ENCODE measurements at places on chromosomes 3 and 15. TPM values are rescaled to one million over a fixed set of nuclear protein-coding genes. Genes with fewer than 3 reads are reported as not detected.

DNA sequence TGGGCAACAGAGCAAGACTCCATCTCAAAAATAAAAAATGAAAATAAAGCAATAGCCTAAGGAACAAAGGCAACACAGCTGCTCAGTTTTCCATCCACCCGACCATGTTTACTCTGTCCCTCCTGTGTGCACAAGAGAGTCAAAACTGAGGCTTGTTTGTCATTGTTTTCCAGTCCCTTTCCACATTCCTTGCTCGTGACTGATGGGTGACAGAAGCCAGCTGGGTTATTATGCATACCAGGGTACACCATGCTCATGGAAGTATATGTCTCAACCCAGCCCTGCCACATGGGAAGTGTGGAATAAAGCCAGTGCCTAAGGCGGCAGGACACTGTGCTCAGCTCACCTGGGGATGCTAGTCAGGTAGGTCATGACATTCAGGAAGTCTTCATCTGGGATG is 49.5 kb downstream of the MCF2L2 start:
- DNase-seq = no peak
- no peak overlapping the region for H3K27ac ChIP-seq
- no peak overlapping the region for H3K4me3 ChIP-seq
- no peaks in the 10 kb centered on the region for H3K27me3 ChIP-seq

DNA sequence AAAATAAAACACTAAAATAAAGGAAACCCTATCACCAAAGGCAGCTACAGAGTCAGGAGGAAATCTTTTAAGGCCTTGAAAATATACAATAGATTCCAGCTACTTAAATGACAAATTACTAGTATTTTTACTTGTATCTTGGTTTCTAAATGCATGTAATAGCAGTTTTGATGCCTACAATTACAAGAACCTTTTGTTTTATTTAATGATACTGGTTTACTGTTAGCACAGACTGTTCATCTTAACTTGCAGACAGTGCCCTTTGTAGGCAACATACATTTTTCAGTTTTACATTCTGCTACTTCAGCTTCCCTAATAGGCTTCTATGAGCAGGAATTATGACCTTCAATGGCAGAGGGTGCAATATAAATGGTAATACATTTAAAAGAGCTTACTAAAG is 54.1 kb downstream of the ZNF280D start:
- no peak overlapping the region for H3K27ac ChIP-seq
- DNase-seq = no peak
- H3K4me1 ChIP-seq = no peaks in the 10 kb centered on the region
- H3K27me3 ChIP-seq = no peaks in the 10 kb centered on the region
- no peak overlapping the region for H3K4me3 ChIP-seq
- H3K36me3 ChIP-seq = no peaks in the 10 kb centered on the region

DNA sequence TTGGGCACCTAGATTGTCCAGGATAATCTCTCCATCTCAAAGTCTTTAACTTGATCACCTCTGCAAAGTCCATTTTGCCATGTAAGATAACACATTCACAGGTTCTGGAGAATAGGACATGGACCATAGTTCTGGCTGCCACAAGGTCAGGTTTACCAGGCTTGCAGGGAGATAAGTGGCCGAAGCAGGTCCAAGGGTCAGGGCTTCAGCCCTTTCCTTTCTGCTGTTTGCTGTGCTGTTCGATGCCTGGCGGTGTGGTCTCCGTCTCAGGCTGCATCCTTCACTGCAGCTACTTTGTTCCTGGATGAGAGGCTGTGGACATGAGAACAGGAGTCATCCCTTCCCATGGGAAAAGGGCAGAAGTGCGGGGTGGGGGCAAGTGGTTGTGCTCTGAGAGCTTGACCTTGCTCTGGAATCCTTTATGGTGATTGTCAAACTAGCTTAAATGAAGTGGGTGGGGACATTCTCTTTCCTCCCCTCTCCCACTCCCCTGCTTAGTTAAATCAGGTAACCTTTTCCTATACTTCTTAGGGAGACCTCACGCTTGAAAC is 320.2 kb upstream of the C2CD4B start:
- H3K27me3 ChIP-seq = no peaks in the 10 kb centered on the region
- H3K27ac ChIP-seq = no peak overlapping the region
- H3K4me1 ChIP-seq = peaks cover 39% of the 10 kb centered on the region

- DNase-seq = peak; percentile 89
- H3K27me3 ChIP-seq = no peaks in the 10 kb centered on the region
- H3K4me3 ChIP-seq = no peak overlapping the region
- no peaks in the 10 kb centered on the region for H3K4me1 ChIP-seq
- H3K27ac ChIP-seq = no peak overlapping the region
Measured at GRCh38 chr15:98609144-98609852, 39.0 kb upstream of the IGF1R start.

GRCh38 chr3:38015485-38015884 is 14.0 kb downstream of the PLCD1 start:
- no peak overlapping the region for H3K4me3 ChIP-seq
- no peaks in the 10 kb centered on the region for H3K4me1 ChIP-seq
- peaks cover 49% of the 10 kb centered on the region for H3K36me3 ChIP-seq
- H3K27ac ChIP-seq = no peak overlapping the region
- H3K27me3 ChIP-seq = no peaks in the 10 kb centered on the region
- no peak for DNase-seq

- no peaks in the 10 kb centered on the region for H3K27me3 ChIP-seq
- no peak overlapping the region for H3K27ac ChIP-seq
- no peaks in the 10 kb centered on the region for H3K36me3 ChIP-seq
Measured at GRCh38 chr3:155712008-155712407, 32.9 kb downstream of the PLCH1 start.

DNA sequence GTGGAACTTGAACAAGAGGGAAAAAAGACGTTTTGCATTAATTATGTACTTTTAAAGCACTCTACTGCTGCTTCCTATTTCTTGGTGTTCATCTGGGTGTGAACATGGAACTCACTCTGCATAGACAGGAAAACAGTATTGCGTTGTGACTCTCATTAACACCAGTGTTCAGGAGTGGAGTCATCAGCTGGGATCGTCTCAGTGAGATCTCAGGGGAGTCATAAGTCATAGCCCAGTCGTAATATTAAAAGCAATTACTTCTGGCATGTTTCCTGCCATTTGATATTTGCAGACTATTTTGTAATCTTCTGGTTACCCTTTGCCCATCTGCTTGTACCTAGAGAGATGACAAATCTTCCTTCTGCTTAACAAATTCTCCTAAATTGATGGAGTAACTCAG is 462.0 kb upstream of the ATP11B start:
- no peak overlapping the region for H3K4me3 ChIP-seq
- no peak overlapping the region for H3K27ac ChIP-seq
- DNase-seq = no peak
- H3K4me1 ChIP-seq = no peaks in the 10 kb centered on the region
- H3K27me3 ChIP-seq = no peaks in the 10 kb centered on the region

- no peak for DNase-seq
- no peak overlapping the region for H3K4me3 ChIP-seq
- H3K4me1 ChIP-seq = peaks cover 6% of the 10 kb centered on the region
- H3K27ac ChIP-seq = no peak overlapping the region
Measured at GRCh38 chr3:188868803-188869202, 303.0 kb upstream of the TPRG1 start.

GRCh38 chr3:78839693-78840092 is 928.1 kb downstream of the ROBO1 start:
- H3K36me3 ChIP-seq = no peaks in the 10 kb centered on the region
- peak overlapping the region; percentile 19 for H3K27ac ChIP-seq
- no peak overlapping the region for H3K4me3 ChIP-seq
- no peaks in the 10 kb centered on the region for H3K4me1 ChIP-seq

DNA sequence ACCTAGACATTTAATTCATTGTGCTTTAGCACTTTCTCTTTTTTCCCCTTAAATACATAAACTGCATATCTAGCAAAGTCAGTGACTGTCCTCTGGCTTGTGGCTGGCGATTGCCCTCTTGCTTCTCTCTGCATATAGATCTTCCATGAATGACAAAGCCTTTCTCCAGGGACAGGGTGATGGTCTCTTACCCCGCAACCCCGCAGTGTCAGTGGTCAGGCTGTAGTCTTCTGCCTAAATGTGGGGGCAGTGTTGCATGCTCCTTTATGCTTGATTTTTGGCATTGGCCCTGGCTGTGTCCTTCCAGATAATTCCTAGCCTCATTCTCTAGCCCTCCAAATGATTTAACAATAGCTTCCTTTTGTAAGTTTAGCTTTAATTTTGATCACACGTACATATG is 407.8 kb downstream of the GABRB3 start:
- DNase-seq = peak; percentile 53
- H3K4me1 ChIP-seq = no peaks in the 10 kb centered on the region
- H3K27ac ChIP-seq = no peak overlapping the region
- H3K4me3 ChIP-seq = no peak overlapping the region

GRCh38 chr3:147200545-147200944 is 205.8 kb downstream of the ZIC4 start:
- DNase-seq = no peak
- H3K4me3 ChIP-seq = no peak overlapping the region
- no peak overlapping the region for H3K27ac ChIP-seq
- no peaks in the 10 kb centered on the region for H3K4me1 ChIP-seq
- no peaks in the 10 kb centered on the region for H3K36me3 ChIP-seq

- H3K36me3 ChIP-seq = no peaks in the 10 kb centered on the region
- DNase-seq = peak; percentile 51
- no peaks in the 10 kb centered on the region for H3K4me1 ChIP-seq
- no peak overlapping the region for H3K4me3 ChIP-seq
Measured at GRCh38 chr3:144175644-144176425, 204.2 kb downstream of the DIPK2A start.

DNA sequence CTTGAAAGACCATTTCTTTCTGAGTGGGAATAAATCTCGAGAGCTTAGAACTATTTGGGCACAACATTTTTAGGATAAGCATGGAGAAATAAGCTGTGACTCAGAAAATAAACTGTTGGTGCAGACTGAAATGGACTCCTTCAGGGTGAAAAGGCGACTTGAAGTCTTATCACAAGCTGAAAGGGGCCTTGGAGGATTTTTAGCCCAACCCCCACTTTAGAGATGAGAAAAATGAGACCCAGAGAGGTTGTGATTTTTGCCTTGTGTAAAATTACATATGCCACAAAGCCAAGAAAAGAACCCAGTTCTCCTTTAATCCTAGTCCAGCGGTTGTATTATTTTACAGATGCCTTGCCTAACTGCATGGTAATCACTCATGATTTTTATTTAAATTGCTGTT is 1.5 kb downstream of the ATP1B3 start:
- no peaks in the 10 kb centered on the region for H3K27me3 ChIP-seq
- H3K4me1 ChIP-seq = no peaks in the 10 kb centered on the region
- peaks cover 5% of the 10 kb centered on the region for H3K36me3 ChIP-seq
- H3K27ac ChIP-seq = no peak overlapping the region
- peak overlapping the region; percentile 99 for H3K4me3 ChIP-seq

- peak; percentile 93 for DNase-seq
- H3K4me1 ChIP-seq = peaks cover 4% of the 10 kb centered on the region
- H3K27ac ChIP-seq = peak within 1 kb of the TSS; percentile 96
- H3K27me3 ChIP-seq = peaks cover 77% of the 10 kb centered on the region
Measured at GRCh38 chr15:37100109-37100965, at the start of gene MEIS2. Gene MEIS2 (minus strand): TSS chr15:37100549. CDS start chr15:37099466, 1,083 bp downstream.

- H3K4me3 ChIP-seq = no peak overlapping the region
- no peaks in the 10 kb centered on the region for H3K4me1 ChIP-seq
- H3K36me3 ChIP-seq = no peaks in the 10 kb centered on the region
- no peak overlapping the region for H3K27ac ChIP-seq
Measured at GRCh38 chr3:159711560-159712333, 276.9 kb upstream of the IL12A start.

DNA sequence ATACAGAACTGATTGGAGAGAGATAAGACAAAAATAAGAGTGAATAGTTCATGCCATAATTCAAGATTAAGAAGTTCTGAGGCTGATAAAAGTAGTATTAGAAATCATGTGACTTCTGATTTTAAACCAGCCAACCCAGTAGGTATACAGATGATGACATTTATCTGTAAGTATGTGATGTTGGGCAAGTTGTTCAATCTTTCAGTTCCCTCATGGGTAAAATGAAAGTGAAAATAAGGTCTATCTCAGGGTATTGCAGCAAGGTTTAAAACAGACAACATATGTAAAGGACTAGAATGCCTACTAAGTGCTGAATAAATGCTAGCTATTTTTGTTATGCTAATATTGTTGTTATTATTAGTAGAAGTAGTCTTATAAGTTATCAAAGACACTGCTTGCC is 1055.7 kb downstream of the NAALADL2 start:
- no peak for DNase-seq
- no peak overlapping the region for H3K4me3 ChIP-seq
- H3K36me3 ChIP-seq = no peaks in the 10 kb centered on the region
- no peaks in the 10 kb centered on the region for H3K4me1 ChIP-seq
- no peaks in the 10 kb centered on the region for H3K27me3 ChIP-seq
- no peak overlapping the region for H3K27ac ChIP-seq

- H3K36me3 ChIP-seq = no peaks in the 10 kb centered on the region
- no peak for DNase-seq
- no peak overlapping the region for H3K27ac ChIP-seq
- H3K4me1 ChIP-seq = no peaks in the 10 kb centered on the region
Measured at GRCh38 chr15:62343397-62343796, 178.3 kb upstream of the C2CD4B start.

- no peaks in the 10 kb centered on the region for H3K4me1 ChIP-seq
- no peak for DNase-seq
- no peak overlapping the region for H3K4me3 ChIP-seq
- H3K27ac ChIP-seq = no peak overlapping the region
Measured at GRCh38 chr15:50890751-50891150, 17.7 kb upstream of the AP4E1 start.

GRCh38 chr3:11356269-11356668 is 84.1 kb downstream of the ATG7 start:
- H3K27me3 ChIP-seq = no peaks in the 10 kb centered on the region
- no peaks in the 10 kb centered on the region for H3K4me1 ChIP-seq
- no peak overlapping the region for H3K4me3 ChIP-seq
- peaks cover 17% of the 10 kb centered on the region for H3K36me3 ChIP-seq
- no peak for DNase-seq
- H3K27ac ChIP-seq = no peak overlapping the region

GRCh38 chr3:115498898-115499297 is 124.4 kb upstream of the GAP43 start:
- no peak for DNase-seq
- no peaks in the 10 kb centered on the region for H3K36me3 ChIP-seq
- peaks cover 5% of the 10 kb centered on the region for H3K4me1 ChIP-seq
- no peaks in the 10 kb centered on the region for H3K27me3 ChIP-seq

DNA sequence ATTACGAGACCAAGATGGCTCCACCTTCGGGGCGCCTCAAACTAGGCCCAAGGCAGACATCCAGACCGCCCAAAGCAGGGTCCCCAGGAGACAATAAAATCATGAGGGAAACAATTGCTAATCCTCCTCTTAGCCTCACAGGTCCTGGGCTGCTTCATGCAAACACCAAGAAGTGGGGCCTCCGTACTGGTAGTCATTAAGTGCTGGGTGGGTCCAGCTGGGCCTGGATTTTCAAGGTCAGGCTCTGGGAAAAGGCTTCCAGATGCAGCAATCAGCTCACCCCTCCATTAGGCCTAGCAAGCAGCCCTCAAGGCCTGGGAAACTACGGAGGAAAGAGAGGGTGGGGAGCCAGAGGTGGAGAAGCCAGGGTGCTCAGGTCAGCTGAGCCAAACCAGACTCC is 634 bp downstream of the FBXL22 start:
- DNase-seq = no peak
- H3K27ac ChIP-seq = no peak overlapping the region
- H3K4me1 ChIP-seq = peaks cover 11% of the 10 kb centered on the region
- H3K4me3 ChIP-seq = no peak overlapping the region
- peaks cover 16% of the 10 kb centered on the region for H3K36me3 ChIP-seq
- peaks cover 11% of the 10 kb centered on the region for H3K27me3 ChIP-seq

The GABRA5 gene
- 5.4 TPM for total RNA-seq

The CLDN16 gene
- total RNA-seq = 0.38 TPM

The RAD51 gene
- 34.1 TPM for total RNA-seq

The CFAP20DC gene
- total RNA-seq = 6.4 TPM

The MEGF11 gene
- total RNA-seq = 1.5 TPM

The SEMA6D gene
- 23.6 TPM for total RNA-seq

The RTP1 gene
- total RNA-seq = not detected

The TGFBR2 gene
- total RNA-seq = 10.2 TPM

The HDC gene
- 0.31 TPM for total RNA-seq

The MUC20 gene
- not detected for total RNA-seq

The SLC28A2 gene
- 4.4 TPM for total RNA-seq

The STRA6 gene
- total RNA-seq = 26.2 TPM

The CSTA gene
- total RNA-seq = not detected

The FBXO22 gene
- total RNA-seq = 43.3 TPM
